Trophoblast cell (in vitro differentiated cells and primary cell): ENCODE measurements at places on chromosomes 13 and 19.

DNA sequence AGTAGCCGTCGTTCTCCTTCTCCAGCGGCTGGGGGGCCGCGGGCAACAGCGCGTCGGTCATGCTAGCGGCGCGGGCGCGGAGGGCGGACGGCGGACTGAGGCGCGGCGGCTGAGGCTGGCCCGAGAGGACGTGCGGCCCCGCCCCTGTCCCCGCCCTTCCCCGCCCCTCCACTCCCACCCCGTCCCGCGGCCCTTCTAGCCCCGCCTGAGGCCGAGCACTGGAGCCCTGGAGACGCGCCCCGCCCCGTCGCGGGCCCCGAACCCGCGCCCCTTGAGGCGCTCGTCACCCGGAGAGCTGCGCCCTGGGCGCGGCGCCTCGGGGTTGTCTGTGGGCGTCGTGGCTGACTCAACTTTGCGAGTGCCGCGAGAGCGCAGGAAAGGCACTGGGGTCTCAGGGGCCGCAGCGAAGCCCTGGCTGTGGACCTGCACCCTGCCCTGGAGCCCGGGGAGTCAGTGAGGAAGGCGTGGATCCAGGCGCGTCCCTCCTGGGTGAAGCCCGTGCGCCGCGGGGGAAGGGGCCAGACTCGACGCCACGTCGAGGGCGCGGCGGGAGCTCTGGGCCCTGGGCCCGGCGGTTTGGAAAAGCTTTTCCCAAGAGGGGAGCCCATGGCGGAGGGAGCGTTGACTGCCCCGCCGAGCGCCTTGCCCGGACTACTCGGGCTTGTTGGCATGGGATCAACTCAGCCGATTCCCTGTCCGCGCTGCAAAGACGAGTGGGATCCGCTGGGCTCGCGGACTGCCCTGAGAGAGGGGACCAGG, at the start of gene RHPN2:
Gene RHPN2 (minus strand): TSS at position 97 of the 759 bp plus-strand sequence. CDS start 36 bp downstream, at position 61.
- peak; percentile 78 for DNase-seq

GRCh38 chr13:24116131-24116530, 44.4 kb upstream of the SPATA13 start:
- DNase-seq = no peak

DNA sequence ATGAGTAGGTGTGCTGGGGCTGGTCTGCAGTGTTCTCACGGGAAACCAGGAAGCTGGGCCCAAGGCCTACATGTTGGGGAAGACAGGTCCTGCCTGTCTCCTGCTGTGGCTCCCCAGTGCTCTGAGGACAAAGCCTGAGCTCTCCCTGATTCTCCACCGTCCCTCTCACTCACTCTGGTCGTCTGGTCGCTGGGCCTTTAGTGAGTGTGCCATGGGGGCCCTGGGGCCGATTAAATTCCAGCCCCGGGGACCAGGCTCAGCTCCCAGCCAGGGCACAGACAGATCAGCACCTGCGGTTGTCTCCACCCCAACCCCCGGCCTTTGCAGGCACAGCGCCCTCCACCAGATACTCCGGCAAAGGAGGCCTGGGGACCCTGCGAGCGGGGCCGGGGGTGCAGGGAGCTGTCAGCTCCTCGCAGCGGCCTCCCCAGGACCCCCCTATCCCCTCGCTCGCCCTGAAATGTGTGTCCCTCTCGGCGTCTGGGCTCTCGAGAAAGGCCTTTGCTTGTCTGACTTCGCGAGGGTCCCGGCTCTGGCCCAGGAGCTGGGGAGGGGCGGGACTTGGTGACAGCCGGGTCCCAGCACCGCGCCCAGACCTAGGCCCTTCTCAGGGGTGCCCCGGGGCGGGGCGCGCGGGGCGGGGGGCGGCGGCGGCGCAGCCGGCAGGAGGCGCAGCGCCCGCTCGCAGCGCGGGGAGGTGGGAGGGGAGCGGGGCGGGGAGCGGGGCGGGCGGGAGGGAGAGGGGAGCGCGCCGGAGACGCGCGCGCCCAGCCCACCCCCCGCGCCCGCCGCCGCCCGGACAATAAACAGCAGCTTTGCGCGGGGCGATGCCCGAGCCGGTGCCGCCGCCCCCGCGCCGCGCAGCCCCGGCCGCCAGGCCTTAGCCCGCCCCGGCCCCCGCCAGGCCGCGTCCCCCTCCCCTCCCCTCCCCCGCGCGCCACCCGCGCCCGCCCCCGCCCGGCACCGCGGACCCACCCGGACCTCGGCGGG, at the start of gene PALM:
Gene PALM (plus strand): TSS at position 782 of the 990 bp plus-strand sequence. CDS start 212 bp downstream, outside the sequence.
- DNase-seq = no peak

DNA sequence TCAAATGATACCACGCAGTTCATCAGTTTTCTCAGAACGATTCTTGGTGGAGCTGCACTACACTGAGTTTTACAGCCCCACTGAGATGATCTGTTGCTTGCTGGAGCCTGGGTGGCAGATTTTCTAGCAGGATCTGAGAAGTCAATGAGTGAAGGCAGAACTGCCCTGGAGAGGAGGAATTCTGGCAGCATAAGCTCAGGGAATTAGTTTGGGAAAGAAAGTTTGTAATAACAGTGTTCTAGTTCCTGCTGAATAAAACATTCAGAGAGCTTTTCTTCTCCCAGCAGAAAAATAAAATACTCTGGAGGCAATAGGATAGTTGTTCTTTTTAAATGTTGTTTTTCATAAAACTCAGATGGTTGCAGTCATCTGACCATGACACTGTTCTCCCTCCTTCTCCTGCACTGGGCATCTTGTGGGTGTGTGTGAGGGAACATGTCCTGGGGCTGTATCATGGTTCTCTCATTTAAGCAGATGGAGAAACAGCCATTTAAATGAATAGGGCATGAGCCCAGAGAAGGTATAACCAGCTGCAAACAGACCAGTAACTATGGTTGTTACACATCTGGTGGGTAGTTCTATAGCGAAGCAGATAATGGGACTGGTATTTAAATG, 29.6 kb downstream of the OLFM4 start:
- no peak for DNase-seq

DNA sequence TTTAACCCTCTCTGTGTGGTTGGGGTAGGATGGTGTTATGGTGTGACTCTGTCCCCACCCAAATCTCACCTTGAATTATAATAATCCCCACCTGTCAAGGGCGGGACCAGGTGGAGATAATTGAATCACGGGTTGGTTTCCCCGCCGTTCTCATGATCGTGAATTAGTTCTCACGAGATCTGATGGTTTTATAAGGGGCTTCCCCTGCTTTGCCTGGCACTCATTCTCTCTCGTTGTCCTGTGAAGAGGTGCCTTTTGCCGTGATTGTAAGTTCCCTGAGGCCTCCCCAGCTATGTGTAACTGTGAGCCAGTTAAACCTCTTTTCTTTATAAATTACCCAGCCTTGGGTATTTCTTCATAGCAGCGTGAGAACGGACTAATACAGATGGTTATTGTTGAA, 68.8 kb downstream of the ARHGEF7 start:
- no peak for DNase-seq

GRCh38 chr19:31962561-31962996, 382.8 kb upstream of the ZNF507 start:
- no peak for DNase-seq

DNA sequence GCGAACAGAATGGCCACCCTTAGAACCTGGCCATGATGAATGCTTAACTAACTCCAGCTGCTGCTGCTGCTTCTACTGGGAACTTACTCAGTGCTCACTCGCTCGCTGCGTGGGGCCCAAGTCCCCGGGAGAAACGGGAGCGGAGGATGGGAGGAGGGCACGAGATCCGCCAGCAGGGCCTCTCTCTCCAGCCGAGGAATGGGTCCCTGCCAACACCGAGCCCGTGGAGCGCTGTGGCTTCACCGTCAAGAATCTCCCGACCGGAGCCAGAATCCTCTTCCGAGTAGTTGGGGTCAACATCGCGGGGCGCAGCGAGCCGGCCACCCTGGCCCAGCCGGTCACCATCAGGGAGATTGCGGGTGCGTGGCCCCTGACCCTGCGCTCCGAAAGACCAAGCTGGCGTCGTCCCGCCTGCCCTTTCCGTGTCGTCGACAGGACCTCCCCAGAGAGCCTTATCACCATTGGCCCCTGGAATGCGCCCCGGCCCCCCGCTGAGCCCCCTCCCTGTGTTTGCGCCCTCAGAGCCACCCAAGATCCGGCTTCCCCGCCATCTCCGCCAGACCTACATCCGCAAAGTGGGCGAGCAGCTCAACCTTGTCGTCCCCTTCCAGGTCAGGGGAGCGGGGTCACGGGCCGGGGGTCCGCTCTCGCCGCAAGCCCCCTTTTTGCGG, 17.8 kb upstream of the EMC10 start:
- no peak for DNase-seq

GRCh38 chr13:112652512-112653070, 37.2 kb upstream of the ATP11A start:
- no peak for DNase-seq

- no peak for DNase-seq
These were observed 5.0 kb downstream of the FBN3 start for GRCh38 chr19:8144273-8144995.

DNA sequence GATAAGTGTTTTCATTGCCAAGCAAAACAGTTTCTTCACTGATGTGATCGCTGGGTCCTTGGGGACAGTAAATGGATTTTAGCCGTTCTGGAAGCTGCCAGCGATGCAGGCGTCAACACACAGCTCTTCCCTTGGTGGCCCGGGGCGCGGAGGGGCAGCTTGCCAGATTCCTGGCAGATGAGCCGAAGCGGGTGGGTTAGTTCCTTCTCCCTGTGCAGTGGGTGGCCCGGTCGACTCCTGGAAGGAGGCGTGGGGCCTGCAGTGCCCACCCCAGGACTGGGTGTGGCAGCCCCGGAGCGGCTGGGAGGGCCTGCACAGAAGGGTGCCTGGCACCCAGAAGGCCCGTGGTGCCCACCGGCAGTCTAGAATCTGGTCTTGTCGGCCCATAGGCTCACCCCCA, 69.0 kb downstream of the KDM4B start:
- no peak for DNase-seq

DNA sequence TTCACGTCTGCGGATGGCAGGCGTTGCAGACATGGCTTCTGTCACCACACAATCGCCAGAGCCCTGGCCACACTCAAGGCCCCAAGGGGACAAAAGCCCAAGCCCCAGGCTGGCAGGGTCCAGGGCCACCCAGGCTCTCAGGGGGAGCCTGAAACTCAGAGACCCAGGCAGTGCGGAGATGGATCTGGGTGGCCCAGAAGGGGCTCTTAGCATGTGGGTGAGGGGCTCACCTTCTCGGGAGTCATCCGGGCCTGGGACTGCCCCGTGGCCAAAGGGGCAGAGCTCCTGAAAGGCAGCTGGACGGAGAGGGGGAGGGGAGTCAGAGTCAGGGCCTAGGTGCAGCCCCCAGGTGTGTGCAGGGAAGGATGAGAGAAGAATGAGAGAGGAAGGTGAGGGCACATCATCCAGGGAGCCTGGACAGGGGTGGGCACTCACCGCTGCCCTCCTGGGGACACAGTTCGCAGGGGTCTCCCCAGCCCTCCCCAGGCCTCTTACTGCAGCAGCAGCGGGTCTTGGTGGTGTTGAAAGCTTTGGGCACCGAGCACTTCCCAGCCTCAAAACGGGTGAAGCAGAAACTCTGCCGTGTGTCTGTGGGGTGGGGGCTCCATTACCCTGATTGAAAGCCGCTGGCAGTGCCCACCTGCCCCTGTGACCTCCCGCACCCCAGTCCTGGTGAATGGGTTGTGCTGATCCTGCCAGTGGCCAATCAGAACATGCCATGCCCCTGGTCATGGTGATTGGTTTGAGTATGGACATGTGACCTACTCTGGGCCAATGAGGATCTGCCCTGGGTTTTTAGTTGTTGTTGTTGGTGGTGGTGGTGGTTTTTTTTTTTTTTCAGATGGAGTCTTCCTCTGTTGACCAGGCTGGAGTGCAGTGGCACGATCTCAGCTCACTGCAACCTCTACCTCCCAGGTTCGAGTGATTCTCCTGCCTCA, 37.4 kb downstream of the CCL25 start:
- no peak for DNase-seq

DNA sequence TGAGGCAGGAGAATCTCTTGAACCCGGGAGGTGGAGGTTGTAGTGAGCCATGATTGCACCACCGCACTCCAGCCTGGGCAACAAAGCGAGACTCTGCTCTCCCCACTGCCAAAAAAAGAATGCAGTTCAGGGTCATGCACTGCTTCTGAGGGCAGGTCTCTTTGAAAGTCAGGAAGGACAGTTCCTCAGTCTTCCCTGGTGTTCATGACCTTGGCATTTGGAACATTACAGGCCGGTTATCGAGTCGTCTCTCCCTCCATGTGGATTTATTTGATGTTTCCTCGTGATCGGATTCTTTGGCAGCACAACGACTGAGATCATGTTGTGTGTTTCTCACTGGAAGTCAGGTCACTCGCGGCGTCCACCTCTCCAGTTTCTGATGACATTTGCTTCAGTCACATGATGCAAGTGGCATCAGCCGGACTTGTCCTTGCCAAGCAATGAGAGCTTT, 17.2 kb downstream of the FGF21 start:
- DNase-seq = no peak

DNA sequence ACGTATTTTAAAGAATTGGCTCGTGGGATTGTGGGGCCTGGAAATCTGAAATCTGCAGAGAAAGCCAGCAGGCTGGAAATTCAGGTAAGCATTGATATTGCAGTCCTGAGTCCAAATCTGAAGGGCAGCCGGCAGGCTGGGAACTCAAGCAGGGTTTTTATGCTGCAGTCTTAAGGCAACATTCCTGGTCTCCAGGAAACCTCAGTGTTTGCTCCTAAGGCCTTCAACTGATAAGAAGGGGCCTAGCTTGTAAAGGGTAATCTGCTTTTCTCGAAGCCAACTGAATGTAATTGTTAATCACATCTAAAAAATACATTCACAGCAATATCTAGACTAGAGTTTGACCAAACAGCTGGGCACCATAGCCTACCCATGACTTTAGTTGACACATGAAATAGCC, 154.4 kb downstream of the EFNB2 start:
- DNase-seq = peak; percentile 78

DNA sequence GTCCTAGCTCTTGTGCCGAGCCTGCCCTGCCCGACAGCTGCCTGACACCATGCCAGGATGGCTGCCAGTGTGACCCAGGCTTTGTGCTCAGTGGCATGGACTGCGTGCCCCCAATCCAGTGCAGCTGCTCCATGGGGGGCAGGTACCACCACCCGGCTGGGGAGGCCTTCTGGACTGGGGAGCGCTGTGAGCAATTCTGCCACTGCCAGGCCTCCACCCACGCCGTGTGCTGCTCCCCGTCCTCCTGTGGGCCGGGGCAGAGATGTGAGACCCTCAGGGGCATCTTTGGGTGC, 9.4 kb upstream of the FXYD3 start:
- no peak for DNase-seq

GRCh38 chr13:113646921-113647340, 11.1 kb downstream of the ATP4B start:
- DNase-seq = no peak

GRCh38 chr19:51887522-51888498, at the start of gene ZNF577:
Gene ZNF577, minus strand, starts transcription at chr19:51887951. Its CDS starts 7,569 bp downstream, at chr19:51880382.
- peak; percentile 93 for DNase-seq

- peak; percentile 86 for DNase-seq
These were observed 1.4 kb upstream of the BCL3 start for GRCh38 chr19:44746946-44747738.

- DNase-seq = no peak
These were observed 108.0 kb downstream of the KCTD15 start for GRCh38 chr19:33904681-33905080.
